ENCODE measurements at places on chromosomes 13 and 19.

DNA sequence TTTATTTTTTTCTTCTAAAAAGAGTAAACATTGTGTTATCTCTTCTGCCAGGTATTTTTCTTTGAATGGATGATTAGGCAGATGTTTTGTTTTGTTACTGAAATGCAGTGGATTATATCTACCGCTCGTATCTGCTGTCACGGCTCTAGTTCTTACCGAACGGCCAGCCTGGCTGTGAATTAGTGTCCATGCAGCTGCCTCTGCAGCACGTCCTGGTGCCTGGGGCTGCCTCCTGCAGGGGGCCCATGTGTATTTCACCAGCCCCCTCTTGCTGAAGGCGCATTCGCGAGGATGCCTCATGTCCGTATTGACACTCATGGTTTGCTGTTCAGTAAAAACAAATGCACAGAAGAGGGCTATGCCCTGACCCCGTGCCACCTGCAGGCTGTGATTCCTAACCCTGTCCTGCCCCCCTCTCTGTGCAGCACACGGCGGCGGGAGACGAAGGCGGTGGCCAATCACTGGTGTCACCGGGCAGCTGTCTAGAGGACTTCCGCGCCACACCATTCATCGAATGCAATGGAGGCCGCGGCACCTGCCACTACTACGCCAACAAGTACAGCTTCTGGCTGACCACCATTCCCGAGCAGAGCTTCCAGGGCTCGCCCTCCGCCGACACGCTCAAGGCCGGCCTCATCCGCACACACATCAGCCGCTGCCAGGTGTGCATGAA lies 49.9 kb downstream of the RAB20 start:
- no peak for DNase-seq

DNA sequence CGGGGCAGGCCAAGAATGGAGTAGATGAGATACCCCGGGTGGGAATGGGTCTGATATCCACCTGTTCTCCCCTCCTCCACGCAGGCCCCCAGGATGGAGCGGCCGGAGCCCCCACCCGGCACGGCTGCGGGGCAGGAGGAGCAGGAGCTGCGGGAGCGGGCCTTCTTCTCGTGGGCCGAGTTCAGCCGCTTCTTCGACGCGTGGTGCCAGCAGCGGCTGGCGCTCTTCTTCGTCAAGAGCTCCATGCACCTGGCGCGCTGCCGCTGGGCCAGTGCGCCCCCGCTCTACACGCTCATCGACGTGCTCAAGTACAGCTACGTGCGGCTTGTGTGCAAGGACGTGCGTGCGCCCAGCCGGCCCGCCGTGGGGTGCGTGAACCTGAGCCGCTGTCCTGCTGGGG lies 1.2 kb downstream of the ZSWIM9 start:
- DNase-seq = no peak

DNA sequence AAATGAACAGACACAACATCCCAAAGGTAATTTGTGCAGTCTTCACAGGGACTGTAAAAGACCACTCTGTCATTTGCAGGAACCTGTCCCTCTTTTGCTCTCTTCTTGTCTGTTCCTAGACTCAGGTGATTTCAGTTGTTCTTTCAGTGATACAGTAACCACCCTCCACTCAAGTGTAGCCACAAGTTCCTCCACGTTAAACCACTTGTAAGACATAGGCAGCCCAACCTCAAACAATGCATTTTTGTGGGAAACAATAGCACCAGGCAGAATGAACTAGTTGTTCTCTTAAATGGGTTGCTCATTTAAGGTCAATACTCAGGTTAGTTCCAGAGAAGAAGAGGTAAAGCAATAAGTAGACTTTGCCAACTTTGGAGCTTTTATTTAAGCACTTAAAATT lies 359.4 kb downstream of the MZT1 start:
- no peak for DNase-seq

DNA sequence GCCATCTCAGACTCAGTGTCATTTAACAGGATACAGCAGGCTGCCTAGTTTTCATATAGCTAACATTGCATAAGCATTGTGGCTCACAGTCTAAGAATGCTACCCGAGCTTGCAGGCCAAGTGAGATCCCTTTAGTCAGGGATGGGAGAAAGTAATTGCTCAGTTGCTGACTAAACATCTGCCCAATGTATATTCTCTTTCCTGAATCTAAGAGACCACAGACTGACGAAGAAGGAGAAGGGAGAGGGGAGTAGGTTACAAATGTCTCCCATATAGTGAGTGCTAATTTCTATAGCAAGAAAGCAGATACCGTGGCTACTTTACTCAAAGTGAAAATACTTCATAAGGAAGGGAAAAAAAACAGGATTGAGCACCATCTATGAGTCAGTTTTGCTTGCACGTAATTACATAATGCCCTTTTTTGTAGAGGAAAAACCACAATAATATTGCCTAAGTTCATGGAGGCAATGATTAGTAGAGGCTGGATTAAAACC lies 453.9 kb downstream of the COG6 start:
- no peak for DNase-seq

- DNase-seq = no peak
These were observed 3.9 kb downstream of the RBM26 start for GRCh38 chr13:79402074-79402635.

DNA sequence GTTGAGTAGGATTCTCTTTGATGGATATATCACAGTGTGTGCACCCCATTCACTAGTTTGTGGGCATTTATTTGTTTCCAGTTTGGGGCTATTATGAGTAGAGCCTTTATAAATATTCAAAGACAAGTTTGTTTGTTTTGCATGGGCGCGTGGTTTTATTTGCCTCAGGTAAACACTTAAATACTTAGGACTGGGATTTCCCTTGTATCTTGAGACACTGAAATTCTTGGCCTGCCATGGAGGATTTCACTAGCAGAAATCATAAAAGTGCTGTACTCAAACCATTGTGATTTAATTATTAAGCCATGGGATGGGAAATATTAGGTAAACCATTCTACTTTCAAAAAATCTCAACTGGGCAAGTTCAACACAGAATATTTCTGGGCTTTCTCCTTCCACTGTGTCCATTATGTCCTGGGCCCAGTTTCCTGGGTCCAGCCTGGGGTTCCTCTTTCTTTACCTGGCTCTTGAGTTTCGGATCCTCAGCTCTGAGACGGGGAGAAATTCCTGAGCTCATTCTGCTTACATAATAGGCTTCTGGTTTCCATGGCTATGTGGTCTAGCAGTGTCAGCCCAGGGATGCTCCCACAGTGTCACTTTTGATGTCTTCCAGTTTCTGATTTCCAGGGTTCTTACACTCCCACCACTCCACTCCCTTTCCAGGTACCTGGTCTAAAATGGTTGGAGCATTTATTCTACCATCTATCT lies 14.4 kb downstream of the MYO16 start:
- no peak for DNase-seq

DNA sequence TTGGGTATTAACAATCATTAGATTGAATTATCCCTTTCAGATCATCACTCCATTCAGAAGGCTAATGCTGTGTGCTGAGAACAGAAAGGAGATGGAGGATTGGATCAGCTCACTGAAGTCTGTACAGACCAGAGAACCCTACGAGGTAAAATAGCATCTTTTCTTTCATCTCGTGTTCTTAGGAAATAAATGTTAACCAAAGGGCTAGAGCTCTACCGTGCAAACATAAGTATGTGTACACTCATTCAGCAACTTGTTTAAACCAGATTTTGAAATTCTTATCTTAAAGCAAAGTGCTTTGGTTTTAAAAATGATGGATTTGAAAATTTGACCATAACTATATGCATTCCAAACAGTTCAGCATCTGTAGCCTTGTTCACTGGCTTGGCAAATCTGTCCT lies 106.8 kb downstream of the DGKH start:
- DNase-seq = no peak

DNA sequence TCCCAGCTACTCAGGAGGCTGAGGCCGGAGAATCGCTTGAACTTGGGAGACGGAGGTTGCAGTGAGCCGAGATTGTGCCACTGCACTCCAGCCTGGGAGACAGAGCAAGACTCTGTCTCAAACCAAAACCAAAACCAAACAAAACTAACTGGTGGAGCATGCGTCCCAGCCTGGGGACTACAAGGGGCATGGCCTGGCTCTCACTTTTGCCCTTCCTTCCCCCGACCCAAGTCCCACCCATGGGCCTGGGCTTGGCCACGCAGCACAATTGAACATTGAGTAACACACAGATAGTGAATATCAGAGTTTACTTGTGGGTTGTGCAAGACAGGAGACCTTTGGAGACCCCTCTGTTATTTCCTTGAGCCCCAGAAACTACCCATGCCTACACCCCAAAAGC lies 13.2 kb downstream of the TMEM221 start:
- DNase-seq = no peak

DNA sequence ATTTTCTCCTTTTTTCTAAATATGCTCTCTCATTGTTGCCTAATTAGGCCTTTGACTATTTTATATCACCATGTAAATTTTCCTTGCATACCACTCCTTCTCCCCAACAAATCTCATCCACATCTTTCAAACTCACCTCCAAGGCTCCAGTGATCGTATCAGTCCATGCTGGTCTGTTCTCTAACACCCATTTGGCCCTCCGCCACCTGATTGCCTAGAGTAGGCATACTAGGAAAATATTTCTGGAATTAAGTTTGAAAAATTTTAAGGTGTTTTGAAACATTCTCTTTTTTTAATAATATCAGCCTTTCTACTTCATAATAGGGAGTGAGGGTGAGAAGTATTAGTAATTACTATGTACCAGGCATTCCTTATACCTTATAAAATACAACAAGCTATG lies 473.9 kb downstream of the FGF9 start:
- DNase-seq = no peak

DNA sequence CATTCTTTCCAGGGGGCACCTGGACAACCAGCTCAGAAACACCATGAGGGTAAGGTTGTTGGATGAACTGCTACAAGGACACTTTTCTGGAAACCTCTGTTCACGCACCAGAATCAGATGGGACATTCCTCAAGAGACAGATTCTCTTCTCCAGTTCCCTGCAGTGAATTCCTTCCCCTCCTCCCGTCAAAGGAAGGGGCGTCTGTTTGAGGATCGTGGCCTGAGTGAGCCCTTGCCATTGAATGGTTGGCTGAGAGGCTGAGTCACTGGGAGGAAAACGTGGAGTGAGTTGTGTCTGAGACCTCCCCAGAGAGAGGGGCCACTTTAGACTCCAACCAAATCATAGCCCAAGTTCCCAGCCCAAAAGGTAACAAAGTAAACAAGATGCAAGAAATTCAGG lies 79.4 kb upstream of the ZNF507 start:
- no peak for DNase-seq

- DNase-seq = no peak
These were observed 8.2 kb downstream of the PKN1 start for GRCh38 chr19:14441041-14441938.

GRCh38 chr19:53576941-53577653 lies 39.2 kb downstream of the ZNF331 start:
- no peak for DNase-seq

DNA sequence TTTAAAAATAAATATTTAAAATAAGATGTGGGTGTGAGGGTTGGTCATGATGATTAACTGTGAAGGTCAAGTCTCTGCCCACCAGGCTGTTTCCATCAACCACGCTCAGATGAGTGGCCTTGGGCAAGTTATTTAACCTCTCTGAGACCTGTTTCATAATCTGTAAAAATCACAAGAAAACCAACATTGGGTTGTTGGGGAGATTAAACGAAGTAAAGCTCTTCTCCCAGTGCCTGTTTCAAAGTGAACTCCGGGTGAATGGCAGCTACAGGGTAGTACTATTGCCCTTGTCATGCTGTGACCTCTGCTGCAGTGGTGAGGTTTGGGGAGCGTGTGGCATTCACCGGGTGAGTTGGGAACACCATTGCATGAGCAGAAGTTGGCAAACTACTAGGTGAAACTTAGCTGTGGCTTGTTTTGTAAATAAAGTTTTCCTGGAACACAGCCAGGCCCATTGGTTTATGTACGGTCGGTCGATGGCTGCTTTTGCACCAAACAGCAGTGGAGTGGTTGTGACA lies 153.2 kb downstream of the USP12 start:
- DNase-seq = no peak

GRCh38 chr13:99363391-99363790 lies 56.2 kb upstream of the GPR183 start:
- no peak for DNase-seq

- no peak for DNase-seq
These were observed 100.4 kb downstream of the STK24 start for GRCh38 chr13:98476538-98476966.

- no peak for DNase-seq
These were observed 10.0 kb downstream of the KDELR1 start for GRCh38 chr19:48381178-48381950.

- no peak for DNase-seq
These were observed 1447.6 kb downstream of the UQCRFS1 start for GRCh38 chr19:27765397-27765796.

DNA sequence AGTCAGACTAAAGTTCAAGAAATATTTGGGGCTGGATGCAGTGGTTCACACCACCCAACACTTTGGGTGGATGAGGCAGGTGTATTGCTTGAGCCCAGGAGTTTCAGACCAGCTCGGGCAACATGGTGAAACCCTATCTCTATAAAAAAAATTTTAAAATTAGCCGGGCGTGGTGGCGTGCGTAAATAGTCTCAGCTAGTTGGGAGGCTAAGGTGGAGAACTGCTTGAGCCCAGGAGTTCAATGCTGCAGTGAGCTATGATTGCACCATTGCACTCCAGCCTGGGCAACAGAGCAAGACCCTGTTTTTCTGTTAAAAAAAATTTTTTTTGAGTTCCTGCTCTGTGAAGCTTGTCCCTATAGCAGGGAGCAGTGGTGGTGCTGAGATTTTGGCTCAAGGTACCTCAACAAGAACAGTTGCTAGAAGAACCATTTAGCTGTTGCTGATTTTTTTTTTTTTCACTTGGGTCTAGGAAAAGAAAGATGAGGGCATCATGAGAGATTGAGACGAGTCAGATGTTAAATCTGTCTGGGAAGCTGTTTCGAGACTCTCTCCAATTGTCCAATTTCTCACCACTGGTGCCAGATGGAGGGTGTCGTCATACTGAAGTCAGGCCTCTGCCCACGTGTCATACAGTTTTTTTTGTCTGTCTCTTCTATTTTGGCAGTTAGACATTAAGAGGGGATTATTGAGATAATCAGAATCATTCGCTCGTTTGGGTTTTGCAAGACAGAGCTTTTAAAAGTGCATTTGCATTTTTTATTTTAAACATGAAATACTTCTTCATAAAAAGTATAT lies 3.7 kb downstream of the SLC25A42 start:
- no peak for DNase-seq

DNA sequence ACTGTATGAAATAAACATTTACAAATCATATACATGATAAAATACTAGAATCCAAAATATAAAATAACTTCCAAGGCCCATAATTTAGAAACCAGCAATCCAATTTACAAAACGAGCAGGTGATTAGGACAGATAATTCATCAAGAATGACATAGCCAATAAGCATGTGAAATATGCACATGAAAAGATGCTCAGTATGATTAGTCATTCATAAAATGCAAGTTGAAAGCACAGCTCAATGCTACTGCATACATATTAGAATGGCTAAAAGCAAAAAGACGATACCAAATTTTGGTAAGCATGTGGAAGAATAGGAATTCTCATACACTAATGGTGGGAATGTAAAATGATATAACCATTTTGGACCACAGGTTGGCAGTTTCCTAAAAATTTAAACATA lies 837.2 kb upstream of the MIR17HG start:
- no peak for DNase-seq

GRCh38 chr13:105952233-105952972 lies 583.1 kb downstream of the EFNB2 start:
- no peak for DNase-seq
